Urinary bladder (tissue), 4 donors: ENCODE measurements at places on chromosomes 3 and 15. TPM values are rescaled to one million over a fixed set of nuclear protein-coding genes. Genes with fewer than 3 reads are reported as not detected.

Gene CKMT1A
- 0.79 TPM for total RNA-seq

Gene CCR3
- not detected for total RNA-seq

Gene LMLN
- 13.9 TPM for total RNA-seq

Gene EDEM1
- total RNA-seq, result 15.9 TPM

Gene CD86
- total RNA-seq, result 6.1 TPM

Gene PLCH1
- total RNA-seq, result 3.2 TPM

Gene ATP10A
- 7.8 TPM for total RNA-seq

Gene SNX22
- total RNA-seq, result 0.42 TPM

Gene ZDHHC23
- 2.4 TPM for total RNA-seq

Gene FHIT
- 7.4 TPM for total RNA-seq

Gene ZWILCH
- total RNA-seq, result 21.3 TPM

Gene TTLL13
- not detected for total RNA-seq

Gene ETFA
- 117 TPM for total RNA-seq

Gene TPRG1
- total RNA-seq, result 6.2 TPM

Gene SERPINI1
- total RNA-seq, result 10.0 TPM

Gene ARL14
- total RNA-seq, result 5.2 TPM

Gene SV2B
- 4.5 TPM for total RNA-seq

Gene EPHA3
- total RNA-seq, result 158 TPM

Gene CMTM8
- 1.6 TPM for total RNA-seq

Gene GADL1
- total RNA-seq, result 2.3 TPM

Gene MAGI1
- total RNA-seq, result 46.7 TPM

Gene CLSTN2
- 4.9 TPM for total RNA-seq

Gene DET1
- total RNA-seq, result 16.7 TPM
